ENCODE measurements at places on chromosomes 5 and 9. TPM values are rescaled to one million over a fixed set of nuclear protein-coding genes. Genes with fewer than 3 reads are reported as not detected.

DNA sequence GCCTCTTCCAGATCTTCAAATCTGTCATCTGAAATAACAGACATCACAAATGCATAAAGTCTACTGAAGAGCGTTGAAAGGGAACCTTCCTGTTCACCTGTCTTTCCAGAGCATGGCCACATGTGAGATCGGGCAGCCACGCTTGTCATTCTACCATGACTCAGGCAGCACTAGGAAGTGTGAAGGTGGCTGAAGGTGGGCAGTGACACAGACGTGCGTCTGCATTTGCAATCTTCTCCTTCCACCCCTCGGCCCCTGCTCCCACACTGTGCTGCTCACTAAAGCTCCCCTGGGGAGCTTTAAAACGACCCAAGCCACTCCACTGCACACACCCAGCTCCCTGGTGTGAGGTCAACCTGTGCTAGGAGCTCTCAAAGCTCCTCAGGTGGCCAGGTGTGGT lies 2.5 kb downstream of the ENTR1 start:
- no peak for DNase-seq

DNA sequence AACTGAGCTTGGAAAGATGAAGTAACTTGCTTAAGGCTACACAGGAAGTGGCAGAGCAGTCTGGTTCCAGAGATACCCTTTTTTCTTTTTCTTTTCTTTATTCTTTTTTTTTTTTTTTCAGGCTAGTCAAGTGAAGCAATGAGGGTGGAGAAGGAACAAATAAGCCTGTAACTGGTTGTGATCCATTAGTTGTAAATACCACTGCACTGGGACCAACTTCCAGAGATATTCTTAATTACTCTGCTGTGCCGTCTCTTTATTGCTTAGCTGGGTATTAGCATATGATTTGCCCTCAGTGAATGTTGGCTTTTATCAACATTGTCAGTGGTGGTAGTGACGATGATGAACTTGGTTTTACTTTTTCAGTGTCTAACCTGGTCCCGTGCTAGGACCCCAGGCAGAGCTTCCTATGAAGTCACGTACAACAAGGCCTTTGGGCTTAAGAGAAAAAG lies 26.7 kb downstream of the LNPEP start:
- no peak for DNase-seq

- no peak for DNase-seq
Observed at GRCh38 chr5:177189416-177189815, 55.8 kb downstream of the NSD1 start.

Gene CER1
- total RNA-seq = not detected

Gene KLHL3
- total RNA-seq = 3.4 TPM

Measured in transverse colon (tissue), 4 donors.